ENCODE measurements at places on chromosomes 4 and X.

DNA sequence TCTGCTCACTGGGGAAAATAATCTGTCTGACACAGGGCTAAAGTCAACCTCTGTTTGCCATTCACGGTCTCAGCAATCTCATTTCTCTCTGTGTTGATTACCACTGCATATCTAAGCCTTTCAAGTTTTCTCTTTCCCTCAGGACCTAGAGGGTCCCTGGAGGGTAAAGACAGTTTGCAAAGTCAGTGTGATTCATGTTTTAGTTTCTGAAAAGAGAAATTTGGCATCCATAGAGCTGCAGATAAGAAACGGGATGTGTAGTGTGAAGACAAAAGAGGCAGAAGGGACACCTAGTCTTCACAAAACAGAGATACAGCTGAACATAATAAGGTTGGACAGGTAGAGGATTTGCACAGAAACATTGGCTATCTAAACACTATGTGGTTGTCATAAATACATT lies 34.5 kb upstream of the KDR start:
- DNase-seq: no peak

DNA sequence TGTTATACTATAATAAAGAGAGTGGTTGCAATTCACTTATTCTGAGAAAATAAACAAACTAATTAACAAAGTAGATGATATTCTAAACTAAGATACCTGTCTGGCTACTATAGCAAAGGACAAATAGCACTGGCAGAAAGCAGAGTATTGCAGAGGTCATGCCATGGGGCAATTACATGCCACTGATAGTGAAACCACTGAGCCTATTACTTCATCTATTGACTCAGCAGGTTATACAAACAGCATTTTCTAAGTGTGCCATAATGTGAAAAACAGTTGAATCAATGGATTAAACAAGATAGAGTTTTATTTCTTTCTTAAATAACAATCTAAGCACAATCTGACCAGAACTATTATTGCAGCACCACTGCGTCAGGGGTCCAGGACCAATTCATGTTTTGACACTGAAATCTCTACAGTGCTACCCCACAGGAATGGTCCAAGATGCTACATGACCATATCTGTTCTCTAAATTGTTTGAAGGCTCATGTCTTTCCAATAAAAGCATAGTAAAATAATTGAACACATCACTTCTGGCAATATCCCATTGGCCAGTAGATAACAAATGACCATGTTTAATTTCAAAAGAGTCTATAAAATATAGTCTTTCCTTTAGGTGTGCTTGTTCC lies 389.5 kb upstream of the GRID2 start:
- DNase-seq: no peak

- no peak for DNase-seq
Measured at GRCh38 chr4:128461291-128462102, 173.9 kb upstream of the PGRMC2 start.

- peak; percentile 70 for DNase-seq
Measured at GRCh38 chrX:124211312-124211942, 121.0 kb upstream of the TEX13D start.

DNA sequence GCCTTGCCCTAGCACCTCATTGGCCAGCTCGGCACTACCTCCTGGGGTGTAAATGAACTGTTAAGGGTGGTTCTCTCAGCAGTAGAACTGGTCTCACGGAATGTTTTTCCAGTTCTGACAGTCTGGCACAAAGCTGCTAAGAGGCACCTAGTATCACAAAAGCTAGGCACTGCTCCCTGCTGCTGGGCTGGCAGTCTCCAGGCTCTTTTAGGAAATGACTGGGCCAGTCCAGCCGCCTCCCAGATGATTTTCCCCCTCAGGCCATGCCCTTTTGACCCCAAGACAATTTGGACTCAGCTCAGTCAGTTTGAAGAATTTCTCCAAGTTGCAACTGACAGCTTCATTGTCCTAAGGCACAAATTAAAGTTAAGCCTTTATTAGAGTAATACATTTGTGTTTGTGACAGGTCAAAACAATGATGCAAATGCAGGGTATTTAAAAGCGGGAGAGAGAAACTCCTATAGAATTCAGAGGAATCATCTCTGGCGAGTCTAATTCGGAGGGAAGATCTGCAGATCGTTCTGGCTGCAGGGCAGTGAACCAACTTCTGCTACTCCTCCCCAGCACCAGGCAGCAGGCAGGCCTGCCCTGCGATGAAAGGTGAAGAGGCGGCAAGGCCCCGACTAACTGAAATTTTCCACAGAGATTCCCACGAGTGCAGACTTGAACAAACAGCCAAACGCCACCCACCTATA lies 7.9 kb downstream of the FRMD7 start:
- no peak for DNase-seq

GRCh38 chrX:22171287-22172060 lies 101.2 kb upstream of the CBLL2 start:
- no peak for DNase-seq

- no peak for DNase-seq
Measured at GRCh38 chr4:81225252-81225651, 10.2 kb upstream of the PRKG2 start.

DNA sequence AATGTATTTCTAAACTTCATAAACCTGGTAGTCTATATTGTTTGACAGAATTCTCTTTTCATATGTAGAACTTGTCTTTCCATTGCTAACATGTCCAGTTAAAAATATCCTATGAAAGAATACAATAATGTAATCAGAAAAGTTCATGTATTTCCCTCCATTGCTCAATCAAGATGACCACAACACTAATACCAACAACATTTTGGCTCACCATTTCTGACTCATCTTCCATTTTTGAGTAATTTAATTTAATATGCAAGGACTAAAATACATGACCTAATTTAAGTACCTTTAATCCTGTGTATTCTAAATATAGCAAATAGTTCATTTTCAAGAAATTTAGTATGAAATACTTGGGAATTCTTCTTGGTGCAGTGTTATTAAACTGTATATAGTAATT lies 239.5 kb upstream of the GPC4 start:
- no peak for DNase-seq

GRCh38 chr4:168622600-168622999 lies 125.7 kb downstream of the PALLD start:
- DNase-seq: no peak

- DNase-seq: no peak
Measured at GRCh38 chrX:47620303-47620685, 637 bp upstream of the SYN1 start.

DNA sequence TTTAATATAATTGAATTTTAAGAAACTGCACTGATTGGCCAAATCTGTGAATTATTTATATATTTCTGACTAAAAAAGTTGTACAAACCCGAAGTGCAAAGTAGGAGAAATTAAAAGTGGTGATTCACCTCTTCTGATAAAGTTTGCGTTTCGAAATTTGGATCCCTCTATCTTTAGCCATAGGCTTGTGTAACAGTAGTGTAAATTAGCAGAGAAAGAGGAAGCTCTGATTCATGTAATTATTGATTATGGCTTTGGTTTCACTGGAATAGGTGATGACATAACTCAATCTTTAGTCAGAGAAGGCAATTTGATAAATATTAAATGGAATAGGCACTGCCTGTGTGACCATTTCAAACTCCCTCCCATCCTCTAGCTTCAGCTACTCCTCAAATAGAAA lies 717.8 kb upstream of the PCDH7 start:
- no peak for DNase-seq

DNA sequence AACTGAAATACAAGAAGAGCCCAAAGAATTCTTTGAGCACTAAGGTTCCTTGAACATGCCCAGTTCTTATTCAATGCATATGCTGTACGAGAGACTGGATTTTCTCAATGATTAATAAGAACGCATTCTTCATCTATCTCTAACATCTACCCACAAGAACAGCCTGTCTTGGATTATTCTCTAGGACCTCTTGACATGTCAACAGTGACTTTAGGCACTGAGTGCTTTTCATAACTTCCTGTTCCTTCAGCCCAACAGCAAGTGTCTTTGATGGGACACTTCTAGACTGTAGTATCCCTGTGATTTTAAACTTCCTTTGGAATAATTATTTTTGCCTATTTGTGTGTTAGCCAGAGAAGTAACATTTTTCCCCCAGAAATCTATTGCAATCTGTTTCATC lies 69.3 kb downstream of the OPHN1 start:
- DNase-seq: no peak

GRCh38 chr4:649751-650310 lies 24.2 kb downstream of the ATP5ME start:
- no peak for DNase-seq

- DNase-seq: no peak
Measured at GRCh38 chr4:105963461-105964400, 68.5 kb downstream of the NPNT start.

GRCh38 chr4:90187148-90187884 lies 60.1 kb downstream of the CCSER1 start:
- DNase-seq: no peak

DNA sequence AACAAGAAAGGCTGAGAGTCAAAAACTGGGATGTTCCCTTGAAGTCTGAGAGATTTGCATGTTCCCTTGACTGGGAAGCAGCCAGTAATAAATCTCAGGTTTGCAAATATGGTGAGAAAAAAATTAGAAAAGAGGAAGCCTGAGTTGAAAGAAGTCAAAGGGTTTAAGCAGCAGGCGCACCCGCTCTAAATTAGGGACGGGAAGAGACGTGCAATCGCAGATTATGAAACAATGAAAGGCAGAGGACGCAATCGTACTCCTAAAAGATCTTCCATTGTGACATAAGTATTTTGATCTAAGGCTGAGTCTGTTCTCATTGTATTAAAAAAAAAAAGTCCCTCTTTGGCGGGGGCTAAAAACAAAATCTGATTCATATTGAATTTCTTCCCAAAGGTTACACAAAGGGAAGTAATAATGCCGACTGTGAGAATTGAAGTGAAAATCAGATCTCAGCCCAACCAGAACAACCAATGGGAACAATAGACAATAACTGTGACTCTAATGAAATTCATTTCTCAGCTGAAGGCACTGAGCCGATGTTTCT lies 28.2 kb downstream of the SAT1 start:
- DNase-seq: no peak

DNA sequence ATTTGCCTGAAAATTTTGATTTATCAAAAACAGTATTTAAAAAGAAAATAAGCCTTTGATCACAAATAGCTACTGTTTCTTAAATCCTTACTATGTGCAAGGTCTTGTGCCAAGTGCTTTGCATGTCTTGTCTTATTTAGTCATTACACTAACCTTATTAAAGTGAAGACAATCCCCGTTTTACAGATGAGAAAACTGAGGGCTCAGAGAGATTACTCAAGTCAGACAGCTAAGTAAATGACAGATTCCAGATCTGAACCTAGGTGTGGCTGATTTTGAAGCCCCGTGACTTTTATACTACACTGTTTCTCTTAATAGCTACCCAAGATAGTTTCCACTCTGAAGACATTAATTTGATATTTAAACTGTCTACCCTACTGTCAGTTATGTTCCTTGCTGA lies 38.2 kb downstream of the AFF2 start:
- no peak for DNase-seq

GRCh38 chr4:95439071-95439470 lies 109.7 kb downstream of the UNC5C start:
- DNase-seq: no peak

DNA sequence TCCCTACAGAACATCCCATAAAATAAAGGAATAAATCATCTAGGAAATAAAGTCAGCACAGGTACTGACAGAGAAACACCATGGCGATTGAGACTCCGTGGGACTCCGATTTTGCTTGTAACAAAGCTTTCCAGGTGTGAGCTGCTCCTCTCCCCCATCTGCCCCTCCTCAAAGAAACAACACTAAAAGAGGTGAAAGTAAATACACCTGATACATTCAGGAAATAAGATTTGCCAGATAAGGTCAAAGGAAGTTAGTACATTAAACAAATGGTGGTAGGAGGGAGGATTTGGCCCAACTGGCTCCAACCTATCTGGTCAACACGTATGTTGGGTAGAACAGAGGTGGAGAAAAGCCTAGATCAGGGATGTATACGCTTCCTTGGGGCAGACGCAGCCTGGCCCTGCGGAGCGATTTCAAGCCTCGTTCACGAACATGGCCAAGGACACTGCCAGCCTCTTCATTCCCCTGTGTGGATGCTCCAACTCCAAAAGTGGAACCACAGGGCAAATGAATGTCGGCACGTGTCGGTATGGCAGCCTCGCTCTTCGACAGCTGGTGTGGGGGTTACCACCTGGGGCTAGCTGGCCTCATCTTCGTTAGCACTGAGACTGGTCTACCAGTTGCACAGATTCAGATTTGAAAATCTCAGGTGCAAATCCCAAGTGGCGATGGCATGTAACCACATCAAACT lies 162.5 kb downstream of the AFAP1 start:
- DNase-seq: no peak

DNA sequence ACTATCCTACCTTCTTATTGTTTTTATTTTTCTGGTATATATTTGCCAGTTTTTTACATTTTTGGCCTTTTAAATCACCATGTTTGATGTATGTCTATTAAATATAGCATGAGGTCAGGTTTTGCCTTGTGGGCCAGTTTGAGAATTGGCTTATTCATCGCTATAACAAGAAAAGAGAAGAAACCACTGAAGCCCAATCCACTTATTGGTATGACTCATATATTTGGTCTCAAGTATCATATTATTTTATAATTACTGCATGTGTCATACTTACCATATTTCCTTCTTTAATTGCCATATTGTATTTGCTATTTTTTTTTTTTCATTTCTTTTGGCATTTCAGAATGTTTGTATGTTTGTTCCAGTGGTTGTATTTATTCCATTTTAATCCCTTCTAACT lies 99.3 kb downstream of the IRF2 start:
- DNase-seq: no peak

GRCh38 chr4:7060346-7061150 lies 7.3 kb downstream of the GRPEL1 start:
- no peak for DNase-seq

DNA sequence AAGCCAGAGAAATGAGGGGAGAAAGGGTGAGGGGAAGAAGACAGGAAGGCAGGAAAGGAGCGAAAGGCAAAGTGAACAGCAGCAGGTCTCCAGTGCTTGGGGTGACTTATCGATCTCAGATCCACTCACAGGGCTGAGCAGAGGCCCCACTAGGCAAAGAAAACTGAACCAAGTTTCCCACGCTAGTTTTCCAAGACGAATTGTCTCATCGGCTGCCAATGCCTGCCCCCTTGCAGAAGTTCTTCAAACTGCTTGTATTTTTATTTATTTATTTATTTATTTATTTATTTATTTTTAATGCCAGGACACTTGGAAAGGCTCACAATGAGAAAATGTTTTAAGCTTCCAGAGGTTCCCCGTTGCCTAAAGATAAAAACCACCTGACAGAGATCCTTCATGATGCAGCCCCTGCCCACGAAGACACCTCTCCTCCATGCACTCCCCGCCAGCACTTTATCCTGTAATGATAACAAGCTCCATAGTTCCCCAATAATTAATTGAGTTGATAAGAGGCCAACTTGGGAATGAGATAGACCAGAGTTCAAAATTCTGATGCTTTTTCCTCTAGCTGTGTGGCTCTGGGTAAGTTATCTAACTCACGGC lies 43.2 kb downstream of the QDPR start:
- no peak for DNase-seq

DNA sequence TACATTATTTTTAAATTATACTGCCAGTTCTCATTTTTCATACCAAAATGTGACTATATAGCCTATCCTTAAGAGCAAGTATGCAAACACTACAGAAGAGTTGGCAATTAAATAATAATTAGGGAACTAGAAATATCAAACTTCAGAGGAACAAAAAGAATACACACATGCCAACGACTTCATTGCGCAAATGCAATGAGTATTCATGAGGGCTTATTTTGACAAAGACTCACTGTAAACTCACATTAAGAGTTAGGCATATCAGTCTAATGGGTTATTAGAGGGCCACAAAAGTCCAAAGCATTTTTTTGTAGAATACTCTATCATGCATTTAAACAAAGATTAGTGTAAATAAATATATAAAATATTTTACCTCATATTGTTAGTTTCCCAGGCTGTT lies 31.6 kb downstream of the SLC10A7 start:
- no peak for DNase-seq
